ENCODE measurements at places on chromosomes 4 and X.

- no peak for DNase-seq
Observed at GRCh38 chr4:175234162-175234561, 316.0 kb downstream of the ADAM29 start.

GRCh38 chr4:140304346-140304745 lies 69.1 kb upstream of the SCOC start:
- DNase-seq: no peak

DNA sequence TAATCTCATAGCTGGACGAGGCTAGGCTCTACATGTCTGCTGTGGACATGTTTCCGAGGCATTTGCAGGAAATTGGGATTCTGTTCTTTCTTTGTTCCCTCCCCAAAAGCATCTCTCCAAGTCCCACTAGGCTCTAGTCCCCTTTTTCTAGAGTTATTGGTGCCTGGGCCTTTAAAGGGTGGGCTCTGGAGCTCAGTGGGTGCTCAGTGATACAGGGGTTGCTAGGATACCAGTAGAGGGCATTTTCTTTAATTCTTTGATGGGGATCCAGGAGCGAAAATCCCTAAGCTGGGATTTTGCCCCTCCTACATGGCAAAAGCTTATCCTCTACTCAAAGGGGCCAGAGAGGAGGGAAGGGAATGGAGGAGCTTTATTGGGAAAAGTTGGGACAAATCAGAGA lies 34.2 kb downstream of the ARHGEF9 start:
- no peak for DNase-seq

GRCh38 chr4:13893211-13893610 lies 265.7 kb upstream of the BOD1L1 start:
- DNase-seq: no peak

DNA sequence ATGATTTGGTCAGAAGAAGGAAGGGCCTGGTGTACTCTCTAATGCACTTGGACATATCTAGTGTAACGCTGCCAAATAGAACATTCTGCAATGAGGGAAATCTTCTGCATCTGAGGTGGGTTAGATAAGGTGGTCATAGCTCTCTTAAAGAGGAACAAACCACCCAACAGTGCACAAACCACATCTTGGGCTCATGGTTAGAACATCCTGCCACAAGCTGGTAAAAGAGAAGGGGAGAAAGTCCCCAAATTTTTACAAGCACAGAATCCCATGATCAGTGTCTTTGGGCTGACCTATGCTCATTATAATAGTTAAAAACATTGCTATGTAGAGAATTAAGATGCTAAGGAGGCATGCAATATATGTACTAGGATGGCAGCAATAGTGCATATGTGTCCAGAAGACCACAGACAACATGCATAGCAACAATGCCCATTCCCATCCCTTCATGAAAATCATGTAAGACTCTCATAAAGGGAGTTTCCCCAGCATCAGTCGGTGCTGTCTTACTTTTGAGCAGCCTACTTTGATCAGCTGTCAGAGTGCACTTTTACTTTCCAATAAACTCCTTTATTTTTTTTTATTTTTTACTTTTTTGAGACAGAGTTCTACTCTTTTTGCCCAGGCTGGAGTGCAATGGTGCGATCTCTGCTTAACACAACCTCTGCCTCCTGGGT lies 99.7 kb upstream of the SLC7A11 start:
- no peak for DNase-seq

- no peak for DNase-seq
Observed at GRCh38 chr4:122731676-122732075, 828 bp upstream of the BBS12 start.
